ENCODE measurements at places on chromosomes 5 and 9.

- no peak for DNase-seq
Measured at GRCh38 chr9:109441296-109441695, 56.8 kb downstream of the PTPN3 start.

GRCh38 chr5:180047667-180048066 is 23.9 kb downstream of the RNF130 start:
- DNase-seq: no peak

DNA sequence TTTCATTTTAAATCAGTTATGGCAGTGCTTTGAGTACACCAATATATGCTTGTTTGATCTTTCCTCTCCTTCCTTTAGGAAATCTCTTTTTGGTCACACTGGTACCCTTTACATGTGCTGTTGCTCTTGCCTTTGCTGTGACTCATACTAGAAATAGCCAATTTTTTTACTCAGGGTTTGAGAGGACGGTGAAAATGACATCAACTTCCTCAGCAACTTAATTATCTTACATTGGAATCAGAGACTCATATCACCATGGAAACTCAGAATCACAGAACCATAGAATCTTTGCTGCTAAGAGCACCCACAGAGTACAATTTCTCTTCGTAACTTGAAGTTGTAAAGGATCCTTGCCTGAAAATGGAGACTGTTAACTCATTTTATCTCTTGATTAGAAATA is 13.8 kb upstream of the ZNF300 start:
- no peak for DNase-seq

- DNase-seq: no peak
Measured at GRCh38 chr9:93317495-93318094, 133.7 kb downstream of the WNK2 start.

- no peak for DNase-seq
Measured at GRCh38 chr5:39998518-39998917, 573.7 kb upstream of the DAB2 start.

GRCh38 chr5:66722686-66723085 is 126.5 kb downstream of the MAST4 start:
- DNase-seq: no peak

- no peak for DNase-seq
Measured at GRCh38 chr5:52735139-52735538, 52.6 kb upstream of the ITGA1 start.

- DNase-seq: no peak
Measured at GRCh38 chr9:108273988-108274387, 581.8 kb downstream of the ACTL7B start.

- no peak for DNase-seq
Measured at GRCh38 chr9:135409286-135410200, 70.0 kb upstream of the PPP1R26 start.

GRCh38 chr9:126615791-126616447 is 2.2 kb downstream of the LMX1B start:
- no peak for DNase-seq

DNA sequence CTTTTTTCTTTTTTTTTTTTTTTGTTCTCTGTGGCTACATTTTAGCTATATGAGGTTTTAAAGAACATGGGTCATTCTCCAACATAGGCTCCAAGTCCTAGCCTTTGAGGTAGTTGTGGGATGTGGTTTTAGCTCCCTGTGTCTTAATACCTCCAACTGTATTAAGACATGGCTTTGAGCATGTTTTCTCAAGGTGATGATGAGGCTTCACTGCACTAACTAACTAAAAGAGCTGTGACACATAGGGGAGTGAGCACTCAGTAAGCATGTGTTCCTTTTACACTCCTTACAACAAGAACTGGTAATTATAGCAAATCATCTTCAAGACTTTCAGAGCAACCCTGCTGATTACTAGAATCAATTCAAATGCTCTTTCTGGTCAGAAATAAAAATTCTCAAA is 333.6 kb upstream of the CCNH start:
- DNase-seq: no peak

DNA sequence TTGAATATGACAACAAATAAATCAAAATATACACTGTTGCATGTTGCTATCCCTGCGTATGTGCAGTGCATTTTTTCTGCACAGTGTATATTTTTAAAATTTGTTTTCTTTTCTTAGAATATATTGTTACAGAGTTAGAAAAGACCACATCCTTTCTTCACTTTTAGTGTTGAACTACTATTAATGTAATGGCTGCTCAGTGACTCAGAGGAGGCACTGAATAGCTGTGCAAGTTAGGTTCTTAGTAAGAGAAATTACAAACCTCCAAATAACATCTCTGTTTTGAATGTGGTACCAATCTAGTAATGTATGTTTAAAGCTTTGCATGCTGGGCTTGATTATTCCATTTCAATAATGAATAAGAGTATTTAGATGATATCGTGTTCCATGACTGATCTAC is 208.9 kb upstream of the PRR16 start:
- no peak for DNase-seq

GRCh38 chr9:21047281-21047691 is 15.8 kb upstream of the HACD4 start:
- no peak for DNase-seq

DNA sequence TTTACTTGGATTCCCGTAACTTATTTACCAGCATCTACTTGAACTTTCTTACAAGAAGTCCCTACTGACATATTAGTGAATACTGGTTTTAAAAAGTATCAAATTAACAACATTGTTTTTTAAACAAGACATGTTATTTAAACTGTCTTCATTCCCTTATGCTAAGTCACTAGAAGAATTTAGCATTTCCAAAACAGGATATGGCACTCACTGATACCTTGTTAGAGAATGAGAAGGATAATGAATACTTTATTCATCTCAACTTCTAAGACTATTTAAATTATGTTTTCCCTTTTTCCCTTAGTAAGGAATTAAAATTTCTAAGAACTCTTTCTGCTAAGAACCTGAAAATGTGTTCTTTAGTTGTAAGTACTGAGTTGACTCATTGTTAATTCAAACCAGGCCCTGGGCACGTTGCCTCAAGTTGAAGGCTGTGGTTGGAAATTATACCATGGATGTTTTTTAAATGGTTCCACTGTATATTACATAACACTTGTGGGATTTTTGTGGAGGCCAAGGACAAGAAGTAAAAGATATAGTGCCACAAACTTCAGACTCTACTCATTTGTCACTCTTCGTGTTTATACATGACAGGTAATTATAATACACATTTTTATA is 219.0 kb upstream of the EDIL3 start:
- DNase-seq: no peak

DNA sequence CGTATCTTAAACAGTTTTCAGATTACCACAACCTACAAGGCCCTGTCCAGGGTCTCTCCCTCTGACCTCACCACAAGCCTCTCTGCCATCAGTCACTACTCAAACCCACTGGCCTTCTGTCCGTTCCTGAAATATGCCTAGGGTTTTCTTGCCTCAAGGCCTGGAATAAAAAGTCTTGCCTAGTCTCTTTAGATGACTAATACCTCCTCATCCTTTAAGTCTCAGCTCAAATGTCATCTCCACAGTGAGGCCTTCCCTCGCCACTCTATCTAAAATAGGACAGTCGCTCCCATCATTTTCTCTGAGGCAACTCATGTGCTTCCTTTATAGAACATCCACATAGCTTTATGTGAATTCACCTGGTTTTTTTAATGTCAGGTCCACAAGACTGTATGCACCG is 5.2 kb downstream of the DENND1A start:
- no peak for DNase-seq

GRCh38 chr5:5270958-5271785 is 131.0 kb downstream of the ADAMTS16 start:
- DNase-seq: no peak

- no peak for DNase-seq
Measured at GRCh38 chr9:72457366-72457765, 64.0 kb upstream of the TMC1 start.

DNA sequence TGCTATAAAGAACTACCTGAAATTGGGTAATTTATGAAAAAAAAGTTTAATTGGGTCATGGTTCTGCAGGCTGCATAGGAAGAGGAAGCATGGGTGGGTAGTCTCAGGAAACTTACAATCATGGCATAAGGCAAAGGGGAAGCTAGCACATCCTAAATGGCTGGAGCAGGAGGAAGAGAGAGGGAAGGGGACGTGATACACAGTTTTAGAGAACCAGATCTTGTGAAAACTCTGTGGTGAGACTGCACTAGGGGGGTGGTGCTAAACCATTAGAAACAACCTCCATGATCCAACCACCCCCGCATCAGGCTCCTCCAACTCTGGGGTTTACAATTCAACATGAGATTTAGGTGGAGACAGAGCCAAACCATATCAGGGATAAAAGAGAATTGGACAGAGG is 624.2 kb downstream of the PRR16 start:
- no peak for DNase-seq

- no peak for DNase-seq
Measured at GRCh38 chr9:133967024-133967741, 24.9 kb downstream of the VAV2 start.

Measured in stimulated activated CD8-positive, alpha-beta memory T cell treated with anti-CD3 and anti-CD28 coated beads, Interleukin-15, amount 100 ng/mL, for 4 hours (primary cell).